ENCODE measurements at places on chromosomes 13 and 19.

GRCh38 chr13:113876346-113877148 lies 12.7 kb upstream of the GAS6 start:
- H3K27me3 ChIP-seq, result no peaks in the 10 kb centered on the region
- H3K4me3 ChIP-seq, result no peak overlapping the region
- H3K4me1 ChIP-seq, result peaks cover 27% of the 10 kb centered on the region
- no peak overlapping the region for H3K27ac ChIP-seq
- H3K36me3 ChIP-seq, result no peaks in the 10 kb centered on the region
- no peak for DNase-seq

DNA sequence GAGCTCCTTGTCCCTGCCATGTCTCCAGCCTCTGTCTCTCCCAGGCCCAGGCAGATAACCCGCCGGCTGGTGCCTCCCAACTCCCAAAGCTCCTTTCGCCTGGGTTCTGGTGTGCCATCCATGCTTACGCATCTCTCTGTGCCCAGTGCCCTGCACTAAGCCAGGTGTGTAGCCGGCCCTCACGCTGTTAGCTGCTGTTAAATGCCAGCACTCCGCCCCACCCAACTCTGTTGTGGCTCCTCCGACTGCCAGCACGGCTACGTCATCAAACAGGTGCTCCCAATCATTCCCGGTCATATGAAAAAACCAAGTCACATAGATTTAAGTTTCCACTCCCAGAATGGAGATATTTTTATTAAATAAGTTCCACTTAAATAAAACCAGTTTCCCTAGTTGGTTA lies 7.0 kb upstream of the HSPH1 start:
- H3K27me3 ChIP-seq, result no peaks in the 10 kb centered on the region
- H3K4me1 ChIP-seq, result no peaks in the 10 kb centered on the region
- DNase-seq, result no peak
- H3K36me3 ChIP-seq, result no peaks in the 10 kb centered on the region
- no peak overlapping the region for H3K4me3 ChIP-seq

DNA sequence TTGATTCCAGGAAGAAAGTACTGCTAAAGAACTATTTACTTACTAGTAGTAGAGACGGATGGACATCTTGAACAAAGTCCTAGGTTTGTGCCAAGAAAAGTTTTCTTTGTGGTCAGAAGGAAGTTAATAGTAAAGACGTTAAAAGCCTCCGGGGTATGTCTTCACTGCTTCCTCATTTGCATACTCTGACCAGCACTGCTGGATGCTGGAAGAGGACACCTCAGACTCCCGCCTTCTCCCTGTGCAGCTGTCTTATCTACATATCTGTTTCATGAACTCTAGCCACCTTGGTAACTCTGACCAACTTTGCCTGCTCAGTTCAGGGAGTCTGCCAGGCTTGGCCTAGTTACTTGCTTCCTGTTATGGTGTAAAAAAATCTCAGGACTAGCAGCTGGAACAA lies 1109.1 kb upstream of the MIR17HG start:
- H3K4me3 ChIP-seq, result no peak overlapping the region
- no peaks in the 10 kb centered on the region for H3K36me3 ChIP-seq
- H3K27ac ChIP-seq, result no peak overlapping the region
- H3K4me1 ChIP-seq, result no peaks in the 10 kb centered on the region

DNA sequence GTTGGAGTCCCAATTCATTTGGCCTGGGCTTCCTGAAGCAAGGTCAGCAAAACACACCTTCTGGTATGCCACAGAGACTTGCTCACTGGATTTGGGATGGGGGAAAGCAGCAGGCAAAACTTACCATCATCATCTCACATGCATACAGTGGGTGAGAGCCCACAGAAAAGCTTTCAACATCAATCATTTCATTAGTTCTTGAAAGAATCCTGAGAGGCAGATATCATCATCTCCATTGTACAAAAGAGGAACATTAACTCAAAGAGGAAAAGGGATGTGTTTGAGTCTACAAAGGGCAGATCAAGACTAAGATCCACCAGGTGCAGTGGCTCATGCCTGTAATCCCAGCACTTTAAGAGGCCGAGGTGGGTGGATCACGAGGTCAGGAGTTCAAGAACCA lies 6.4 kb downstream of the WDR87 start:
- no peak for DNase-seq
- no peaks in the 10 kb centered on the region for H3K4me1 ChIP-seq
- H3K36me3 ChIP-seq, result no peaks in the 10 kb centered on the region

GRCh38 chr19:57947088-57947418 lies 453 bp downstream of the ZNF256 start:
- H3K4me1 ChIP-seq, result peaks cover 3% of the 10 kb centered on the region
- H3K36me3 ChIP-seq, result peaks cover 26% of the 10 kb centered on the region
- peak overlapping the region; percentile 83 for H3K4me3 ChIP-seq
- DNase-seq, result no peak
- peak overlapping the region; percentile 74 for H3K27ac ChIP-seq

GRCh38 chr13:26280822-26281221 lies 26.9 kb downstream of the CDK8 start:
- H3K27me3 ChIP-seq, result no peaks in the 10 kb centered on the region
- no peaks in the 10 kb centered on the region for H3K36me3 ChIP-seq
- H3K4me1 ChIP-seq, result no peaks in the 10 kb centered on the region

DNA sequence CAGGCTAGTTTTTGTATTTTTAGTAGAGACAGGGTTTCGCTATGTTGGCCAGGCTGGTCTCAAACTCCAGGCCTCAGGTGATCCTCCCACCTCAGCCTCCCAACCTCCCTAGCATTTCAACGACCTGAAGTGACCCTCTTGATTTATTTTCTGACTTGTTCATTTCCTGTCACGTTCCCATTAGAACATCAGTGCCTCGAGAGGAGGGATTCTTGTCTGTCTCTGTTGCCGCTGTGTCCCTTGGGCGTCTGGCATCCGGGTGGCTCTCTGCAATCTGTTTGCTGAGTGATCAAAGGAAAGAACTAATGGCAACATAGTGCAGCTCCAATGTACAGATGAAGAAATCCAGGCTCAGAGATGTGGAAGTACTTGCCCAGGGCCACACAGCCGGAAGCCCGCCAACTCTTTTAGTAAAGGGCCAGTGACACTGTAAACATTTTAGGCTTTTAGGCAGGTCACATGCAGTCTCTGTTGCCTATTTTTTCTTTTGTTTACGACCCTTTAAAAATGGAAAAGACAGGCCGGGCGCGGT lies 47.5 kb downstream of the NFIC start:
- H3K27me3 ChIP-seq, result no peaks in the 10 kb centered on the region
- no peaks in the 10 kb centered on the region for H3K4me1 ChIP-seq
- no peak overlapping the region for H3K27ac ChIP-seq
- H3K36me3 ChIP-seq, result peaks cover 3% of the 10 kb centered on the region
- H3K4me3 ChIP-seq, result no peak overlapping the region
- no peak for DNase-seq

DNA sequence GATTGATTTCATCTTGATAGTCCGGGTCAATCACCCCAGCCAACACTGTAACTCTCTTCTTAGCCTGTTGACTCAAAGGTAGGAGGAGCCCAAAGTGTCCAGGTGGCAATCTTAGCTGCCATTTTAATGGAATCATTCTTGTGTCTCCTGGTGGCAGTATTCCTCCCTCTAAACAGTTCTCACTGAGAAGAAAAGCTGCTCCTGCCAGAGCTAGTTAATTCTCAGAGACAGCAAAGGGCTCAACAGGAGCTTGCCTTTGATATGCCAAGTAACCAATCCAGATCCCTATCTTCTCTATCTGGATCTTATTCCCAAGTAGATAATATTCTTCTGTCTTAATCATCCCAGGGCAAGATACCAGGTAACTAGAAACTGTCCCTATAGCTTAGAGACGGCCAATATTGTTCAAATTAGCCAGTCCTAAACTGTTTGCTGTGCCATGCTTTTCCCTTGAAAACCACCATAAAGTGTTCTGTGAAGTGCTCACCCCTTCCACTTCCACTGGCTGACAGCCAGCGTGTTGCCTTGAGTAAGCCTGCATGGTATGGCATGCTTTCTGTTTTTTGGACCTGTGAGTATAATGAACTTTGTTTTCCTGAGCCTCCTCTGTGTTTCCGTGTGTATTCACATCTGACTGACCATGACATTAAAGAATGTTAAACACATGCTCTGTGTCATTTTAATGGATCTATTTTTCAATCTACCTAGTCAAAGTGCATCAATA lies 463.7 kb upstream of the SLITRK5 start:
- no peak overlapping the region for H3K4me3 ChIP-seq
- H3K27ac ChIP-seq, result no peak overlapping the region
- no peaks in the 10 kb centered on the region for H3K4me1 ChIP-seq
- no peaks in the 10 kb centered on the region for H3K27me3 ChIP-seq
- no peaks in the 10 kb centered on the region for H3K36me3 ChIP-seq
- DNase-seq, result no peak

GRCh38 chr13:49810567-49811526 lies 18.4 kb upstream of the KPNA3 start:
- no peaks in the 10 kb centered on the region for H3K27me3 ChIP-seq
- no peak overlapping the region for H3K27ac ChIP-seq
- H3K4me1 ChIP-seq, result no peaks in the 10 kb centered on the region
- no peak overlapping the region for H3K4me3 ChIP-seq
- no peaks in the 10 kb centered on the region for H3K36me3 ChIP-seq
- DNase-seq, result no peak

DNA sequence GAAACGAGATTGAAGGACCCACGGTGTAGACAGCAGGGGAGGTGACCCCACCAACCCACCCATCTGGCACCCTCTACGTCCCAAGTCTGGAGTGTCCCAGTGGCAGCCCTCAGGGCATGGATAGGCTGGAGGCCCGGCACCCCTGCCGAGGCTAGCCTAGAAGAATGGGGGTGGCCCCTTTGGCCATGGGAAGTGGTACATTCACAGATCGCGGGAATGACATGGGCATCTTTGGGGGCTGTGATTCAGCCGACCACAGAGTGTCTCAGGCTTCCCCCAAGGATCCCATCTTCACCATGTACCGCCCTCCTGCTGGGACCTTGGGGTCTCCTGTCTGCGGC lies 11.3 kb upstream of the MKNK2 start:
- no peak overlapping the region for H3K27ac ChIP-seq
- no peaks in the 10 kb centered on the region for H3K27me3 ChIP-seq
- H3K36me3 ChIP-seq, result no peaks in the 10 kb centered on the region
- DNase-seq, result no peak

- H3K27me3 ChIP-seq, result no peaks in the 10 kb centered on the region
- no peaks in the 10 kb centered on the region for H3K4me1 ChIP-seq
- H3K36me3 ChIP-seq, result no peaks in the 10 kb centered on the region
- DNase-seq, result no peak
- no peak overlapping the region for H3K4me3 ChIP-seq
Observed at GRCh38 chr19:9065457-9066014, 21.3 kb upstream of the OR1M1 start.

DNA sequence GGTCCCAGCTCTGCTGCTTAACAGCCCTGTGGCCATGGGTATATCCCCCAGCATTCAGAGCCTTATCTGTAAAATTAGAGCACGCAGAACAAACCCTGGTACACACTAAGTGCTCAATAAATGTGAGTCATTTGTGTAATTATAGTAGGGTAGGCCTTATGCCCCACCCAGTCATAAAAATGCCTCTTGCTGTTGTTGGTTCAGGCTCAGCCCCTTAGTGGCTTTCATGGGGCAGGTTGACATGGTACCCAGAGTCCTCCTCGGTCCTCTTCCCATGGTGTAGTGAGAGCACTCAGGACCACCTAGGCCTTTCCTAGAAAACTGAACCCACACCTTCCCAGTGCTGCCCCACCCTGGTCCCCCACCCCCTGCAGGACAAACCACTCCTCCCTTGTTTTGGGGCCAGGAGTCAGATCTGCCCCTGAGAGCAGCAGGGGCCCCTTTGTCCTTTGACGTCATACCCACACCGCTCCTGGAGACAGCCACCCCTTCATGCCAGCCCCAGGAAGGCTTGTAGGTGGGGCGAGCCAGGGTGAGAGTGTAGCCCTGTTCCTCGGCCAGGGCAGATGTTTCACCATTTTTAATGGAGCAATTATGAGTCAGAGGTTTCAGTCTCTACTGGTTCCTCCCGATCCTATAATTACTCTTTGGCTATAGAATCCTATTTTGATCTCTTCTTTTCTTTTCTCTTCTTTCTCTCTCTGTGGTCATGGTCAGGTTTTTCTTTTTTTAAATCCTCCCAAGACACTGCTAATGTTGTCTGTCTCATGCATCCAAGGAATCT lies 36.8 kb downstream of the ACTN4 start:
- H3K27me3 ChIP-seq, result no peaks in the 10 kb centered on the region
- H3K36me3 ChIP-seq, result no peaks in the 10 kb centered on the region
- H3K4me1 ChIP-seq, result peaks cover 98% of the 10 kb centered on the region
- peak overlapping the region; percentile 99 for H3K27ac ChIP-seq
- peak; percentile 55 for DNase-seq

DNA sequence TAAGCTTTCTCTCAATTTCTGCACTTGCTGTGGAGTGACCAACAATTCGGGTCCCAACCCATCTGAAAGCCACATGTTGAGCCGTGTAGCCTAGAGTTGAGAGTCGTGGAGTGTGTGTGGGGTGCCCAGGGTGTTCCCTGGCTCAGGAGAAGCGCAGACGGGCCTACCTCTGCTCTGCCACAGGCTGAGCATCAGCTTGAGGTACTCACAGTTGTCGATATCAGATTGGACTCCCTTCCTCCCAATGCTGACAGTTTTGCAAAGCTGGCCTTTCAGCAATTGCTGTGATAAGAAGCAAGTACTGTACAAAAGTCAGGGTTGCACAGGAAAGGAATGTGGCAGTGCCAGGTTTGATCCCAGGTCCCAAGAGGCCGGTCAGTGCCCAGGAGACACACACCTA lies 133.4 kb upstream of the SPACA7 start:
- no peaks in the 10 kb centered on the region for H3K4me1 ChIP-seq
- H3K27ac ChIP-seq, result no peak overlapping the region
- DNase-seq, result no peak
- no peaks in the 10 kb centered on the region for H3K36me3 ChIP-seq
- H3K27me3 ChIP-seq, result no peaks in the 10 kb centered on the region
- no peak overlapping the region for H3K4me3 ChIP-seq

GRCh38 chr19:15820646-15821045 lies 5.2 kb upstream of the OR10H1 start:
- H3K27ac ChIP-seq, result no peak overlapping the region
- DNase-seq, result no peak
- no peaks in the 10 kb centered on the region for H3K4me1 ChIP-seq
- no peaks in the 10 kb centered on the region for H3K27me3 ChIP-seq
- no peaks in the 10 kb centered on the region for H3K36me3 ChIP-seq
- H3K4me3 ChIP-seq, result no peak overlapping the region

- H3K4me1 ChIP-seq, result no peaks in the 10 kb centered on the region
- H3K27ac ChIP-seq, result no peak overlapping the region
- H3K36me3 ChIP-seq, result no peaks in the 10 kb centered on the region
- no peak overlapping the region for H3K4me3 ChIP-seq
- DNase-seq, result no peak
Observed at GRCh38 chr13:28204690-28205443, 66.5 kb downstream of the PAN3 start.

- H3K27me3 ChIP-seq, result no peaks in the 10 kb centered on the region
- no peak for DNase-seq
- no peak overlapping the region for H3K4me3 ChIP-seq
- H3K36me3 ChIP-seq, result no peaks in the 10 kb centered on the region
Observed at GRCh38 chr19:48814895-48815294, 4.1 kb upstream of the BCAT2 start.

DNA sequence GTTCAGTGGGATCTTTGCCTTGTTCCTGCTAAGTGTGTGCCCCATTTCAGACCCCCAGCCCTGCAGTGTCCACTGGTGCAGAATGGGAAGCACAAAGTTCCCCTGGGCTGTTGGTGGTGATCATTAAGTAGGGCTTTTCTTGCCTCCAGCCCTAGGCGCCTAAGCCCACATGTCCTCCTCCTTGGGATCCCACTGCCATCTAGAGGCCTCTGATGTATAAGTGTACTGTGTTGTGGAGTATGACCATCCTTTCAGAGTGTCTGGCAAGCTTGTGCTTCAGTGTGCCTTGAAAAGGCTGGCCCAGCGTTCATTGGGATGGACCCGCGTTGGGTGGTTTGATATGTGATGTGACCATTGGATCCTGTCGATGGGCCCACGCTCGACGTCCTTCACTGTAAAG lies 71.2 kb downstream of the WASF3 start:
- H3K27ac ChIP-seq, result no peak overlapping the region
- no peaks in the 10 kb centered on the region for H3K4me1 ChIP-seq
- no peak for DNase-seq
- no peak overlapping the region for H3K4me3 ChIP-seq
- no peaks in the 10 kb centered on the region for H3K27me3 ChIP-seq

Data from thoracic aorta (tissue), 2 donors.